CD4-positive, alpha-beta T cell (primary cell): ENCODE measurements at places on chromosomes 2 and 18.

DNA sequence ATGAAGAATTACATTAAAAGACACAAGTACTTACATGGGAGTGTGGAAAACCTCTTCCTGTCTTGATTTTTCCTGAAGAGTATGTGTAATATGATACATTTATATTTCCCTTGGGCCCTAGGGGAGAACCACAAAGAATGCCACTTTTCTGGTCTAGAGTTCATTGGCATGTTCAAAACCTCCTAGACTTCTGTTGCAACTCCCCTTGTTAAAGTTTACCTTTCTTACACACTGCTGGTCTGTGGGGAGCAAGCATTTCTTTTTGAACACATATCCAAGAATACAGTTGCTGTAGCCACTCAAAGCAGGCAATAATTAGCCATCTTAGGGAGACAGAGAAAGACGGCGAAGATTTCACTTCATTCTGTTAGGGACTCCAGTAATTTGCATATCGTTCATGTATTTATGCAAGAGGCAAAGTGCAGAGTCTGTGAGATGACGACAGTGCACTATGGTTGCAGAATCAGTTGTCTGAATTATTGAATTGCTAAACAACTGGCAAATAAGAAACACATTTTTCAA, 103.5 kb downstream of the NOL4 start:
- no peak for DNase-seq

DNA sequence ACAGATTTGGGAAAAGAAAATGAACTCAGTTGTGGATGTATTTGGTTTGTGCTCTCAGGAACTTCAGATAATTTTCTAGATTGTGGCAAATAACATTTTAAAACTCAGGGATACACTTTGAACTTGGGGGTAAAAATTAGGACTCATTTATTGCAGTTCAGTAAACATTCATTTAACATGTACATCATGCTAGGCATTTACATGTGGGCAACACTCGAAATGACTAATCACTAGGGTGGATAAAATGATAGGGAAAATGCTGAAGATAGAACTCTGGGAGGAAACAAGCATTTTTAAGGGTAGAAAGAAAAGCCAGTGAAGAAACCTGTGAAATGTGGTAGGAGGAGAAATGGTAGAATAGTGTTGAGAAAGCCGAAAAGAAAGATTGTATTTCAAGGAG, 7.8 kb downstream of the FAM117B start:
- DNase-seq: no peak

DNA sequence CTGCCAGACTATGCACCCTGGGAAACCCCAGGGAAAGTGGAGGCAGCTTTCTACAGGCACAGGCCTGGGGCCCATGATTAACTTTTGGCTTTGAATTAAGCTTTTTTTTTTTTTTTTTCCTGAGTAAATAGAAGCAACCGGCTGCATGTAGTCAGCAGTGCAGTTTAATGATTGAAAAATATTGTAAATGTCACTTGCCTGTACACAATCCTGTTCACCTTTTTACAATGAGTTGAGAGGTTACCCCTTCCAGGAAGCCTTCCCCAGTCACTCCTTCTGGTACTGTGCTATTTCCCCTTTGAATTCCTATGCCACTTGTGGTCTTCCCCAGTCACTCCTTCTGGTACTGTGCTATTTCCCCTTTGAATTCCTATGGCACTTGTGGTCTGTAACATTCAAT, 475.6 kb downstream of the TDRD15 start:
- no peak for DNase-seq

- no peak for DNase-seq
These were observed 185.2 kb downstream of the ALPK2 start for GRCh38 chr18:58443671-58444070.

GRCh38 chr18:68519336-68519735, 195.6 kb downstream of the TMX3 start:
- DNase-seq: no peak

DNA sequence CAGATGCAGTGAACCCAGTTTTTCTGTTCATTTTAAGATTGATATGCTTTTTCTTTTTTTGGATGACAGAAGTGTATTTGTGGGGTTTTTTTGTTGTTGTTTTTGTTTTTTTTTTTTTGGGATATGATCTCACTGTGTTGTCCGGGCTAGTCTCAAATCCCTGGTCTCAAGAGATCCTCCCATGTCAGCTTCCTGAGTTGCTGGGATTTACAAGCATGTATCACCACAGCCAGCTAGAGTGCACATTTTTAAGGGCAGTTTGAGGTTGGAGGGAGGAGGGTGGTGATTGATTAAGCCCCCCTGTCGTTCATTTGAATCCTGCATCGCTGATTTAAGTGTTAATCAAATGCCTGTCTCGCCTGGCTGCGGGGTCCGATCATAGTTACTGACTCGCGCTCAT, 189.1 kb downstream of the GBX2 start:
- no peak for DNase-seq

GRCh38 chr2:3039188-3040065, 338.2 kb downstream of the EIPR1 start:
- DNase-seq: no peak

GRCh38 chr18:55452123-55452611, 135.8 kb downstream of the TCF4 start:
- DNase-seq: no peak

DNA sequence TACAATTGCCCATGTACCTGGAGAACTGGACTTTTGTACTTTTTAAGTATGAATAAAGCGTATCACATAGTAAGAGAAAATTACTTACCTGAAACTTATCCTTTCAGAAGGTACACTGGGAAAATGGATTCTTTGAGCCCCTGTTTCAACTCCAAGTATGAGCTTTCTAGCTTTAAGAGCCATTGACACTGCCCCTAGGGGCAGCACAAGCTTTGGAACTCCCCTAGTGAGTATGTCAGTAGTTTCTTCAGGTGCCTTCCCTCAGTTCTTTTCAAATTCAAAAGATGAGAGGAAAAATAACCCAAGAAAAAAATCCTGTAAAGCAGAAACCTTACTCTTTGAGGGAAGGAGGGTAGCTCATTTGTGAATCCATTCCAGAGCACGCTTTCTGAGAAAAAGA, 124.1 kb downstream of the MEMO1 start:
- DNase-seq: no peak

DNA sequence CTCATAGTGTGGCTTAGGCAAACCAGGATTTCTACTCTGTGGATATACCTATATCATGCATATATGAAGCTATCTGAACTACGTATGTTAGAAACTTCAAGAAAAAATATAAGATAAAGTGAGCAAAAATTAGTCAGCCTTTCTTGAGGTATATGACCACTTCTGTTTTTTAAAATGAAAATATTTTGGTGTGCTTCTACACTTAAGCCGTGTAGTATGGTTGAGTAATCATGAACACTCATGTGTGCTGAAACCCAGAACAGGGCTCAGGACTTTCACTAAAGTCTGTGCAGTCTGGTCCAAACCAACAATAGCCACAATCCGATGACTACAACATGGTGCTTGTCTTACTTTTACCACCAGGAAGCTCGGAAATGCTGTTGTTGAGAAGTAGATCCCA, 48.9 kb upstream of the TMEM177 start:
- DNase-seq: no peak

GRCh38 chr2:219453671-219454590, 19.3 kb downstream of the SPEG start:
- DNase-seq: no peak

DNA sequence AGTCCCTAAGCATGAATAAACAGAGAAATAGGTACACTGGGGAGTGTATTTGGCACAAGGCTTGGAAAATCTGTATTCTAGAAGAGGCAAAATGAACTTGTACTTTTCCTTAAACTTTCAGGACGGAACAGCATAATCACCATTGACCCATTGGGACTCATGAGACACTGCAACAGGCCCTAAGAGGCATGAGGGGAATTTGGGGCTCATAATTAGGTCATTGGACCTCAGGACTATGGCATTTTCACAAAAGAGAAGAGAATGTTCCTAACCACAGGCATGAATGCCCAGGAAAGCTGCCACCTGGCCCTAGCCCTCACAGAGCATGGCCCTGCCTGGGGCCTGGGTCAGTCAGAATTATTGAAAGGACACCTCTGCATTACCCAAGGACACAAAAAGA, 67.9 kb upstream of the PIK3C3 start:
- DNase-seq: no peak

GRCh38 chr18:50441016-50441415, 66.2 kb downstream of the SKA1 start:
- no peak for DNase-seq
